Upper lobe of left lung (tissue), 6 donors: ENCODE measurements at places on chromosomes 12 and 14. TPM values are rescaled to one million over a fixed set of nuclear protein-coding genes. Genes with fewer than 3 reads are reported as not detected.

DNA sequence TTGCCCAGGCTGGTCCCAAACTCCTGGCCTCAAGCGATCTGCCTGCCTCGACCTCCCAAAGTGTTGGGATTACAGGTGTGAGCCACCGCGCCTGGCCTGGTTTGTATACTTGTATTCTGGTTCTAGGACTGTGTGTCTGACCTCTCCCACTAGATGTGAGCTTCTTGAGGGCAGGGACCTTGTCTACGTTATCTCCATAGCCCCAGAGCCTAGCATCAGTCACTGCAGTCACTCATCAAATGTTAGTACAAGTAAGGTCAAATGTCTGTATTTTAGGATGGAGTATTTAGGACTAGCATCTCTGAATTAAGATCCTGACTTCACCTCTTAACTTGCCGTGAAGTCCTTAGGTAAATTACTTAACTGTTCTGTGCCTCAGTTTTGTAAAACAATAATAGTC, 2.9 kb downstream of the RILPL2 start:
- peak overlapping the region; percentile 94 for H3K4me3 ChIP-seq
- no peak for DNase-seq
- peaks cover 47% of the 10 kb centered on the region for H3K4me1 ChIP-seq
- H3K27ac ChIP-seq, result peak overlapping the region; percentile 92
- H3K27me3 ChIP-seq, result no peaks in the 10 kb centered on the region

DNA sequence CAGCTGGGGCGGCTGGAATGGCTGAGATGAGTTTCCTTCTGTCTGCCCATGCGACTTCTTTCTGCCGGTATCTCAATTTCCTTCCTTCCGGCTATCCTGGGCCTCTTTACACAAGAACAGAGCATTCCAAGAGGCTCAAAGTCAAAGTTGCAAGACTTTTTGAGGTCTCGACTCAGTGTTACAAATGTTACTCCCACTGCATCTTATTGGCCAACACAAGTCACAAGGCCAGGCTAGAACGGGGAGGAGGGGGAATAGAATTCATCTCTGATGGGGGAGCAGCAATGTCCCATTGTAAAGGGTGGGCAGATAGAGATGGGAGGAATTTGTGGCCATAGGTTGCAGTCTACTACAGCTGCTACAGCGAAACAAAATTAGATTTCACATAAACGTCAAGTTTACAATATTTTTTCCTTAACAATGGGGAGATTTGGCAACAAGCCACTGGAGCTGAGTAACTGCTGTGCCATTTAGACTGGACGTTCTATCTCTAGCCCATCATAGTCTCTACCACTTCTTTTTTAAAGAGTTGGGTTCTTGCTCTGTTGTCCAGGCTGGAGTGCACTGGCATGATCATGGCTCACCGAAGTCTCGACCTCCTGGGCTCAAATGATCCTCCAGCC, 9.5 kb upstream of the NYNRIN start:
- H3K4me1 ChIP-seq, result peaks cover 30% of the 10 kb centered on the region
- H3K36me3 ChIP-seq, result no peaks in the 10 kb centered on the region
- no peak for DNase-seq
- H3K27me3 ChIP-seq, result no peaks in the 10 kb centered on the region

The FAIM2 gene
- 0.89 TPM for total RNA-seq

The GALNT16 gene
- 2.7 TPM for total RNA-seq
